Fibroblast of skin of right biceps (primary cell): ENCODE measurements at places on chromosomes 1 and 21.

GRCh38 chr1:205800427-205800826 lies 12.6 kb downstream of the SLC41A1 start:
- no peak for DNase-seq

GRCh38 chr1:65308781-65309303 lies 501 bp upstream of the DNAJC6 start:
- DNase-seq: no peak

DNA sequence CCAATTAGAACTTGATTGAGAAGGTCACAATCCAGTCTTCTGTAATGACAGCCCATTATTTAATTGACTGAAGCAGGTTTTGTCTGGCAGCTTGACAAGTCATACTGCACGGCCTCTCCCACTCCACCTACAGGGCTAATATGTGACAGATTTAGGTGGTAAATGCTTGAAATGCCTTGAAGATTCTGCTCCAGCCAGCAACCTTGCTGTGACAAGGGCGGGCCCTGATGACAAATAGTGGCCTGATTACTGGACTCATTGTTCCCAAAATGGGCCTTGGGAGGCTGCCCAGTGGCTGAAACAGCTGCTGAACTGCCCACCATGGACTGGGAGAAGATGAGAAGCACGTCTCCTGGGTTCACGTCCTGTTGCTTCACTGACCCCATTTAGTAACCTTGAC lies 30.0 kb upstream of the CRNN start:
- DNase-seq: no peak

- DNase-seq: no peak
Measured at GRCh38 chr21:16343776-16344175, 614.0 kb downstream of the USP25 start.

DNA sequence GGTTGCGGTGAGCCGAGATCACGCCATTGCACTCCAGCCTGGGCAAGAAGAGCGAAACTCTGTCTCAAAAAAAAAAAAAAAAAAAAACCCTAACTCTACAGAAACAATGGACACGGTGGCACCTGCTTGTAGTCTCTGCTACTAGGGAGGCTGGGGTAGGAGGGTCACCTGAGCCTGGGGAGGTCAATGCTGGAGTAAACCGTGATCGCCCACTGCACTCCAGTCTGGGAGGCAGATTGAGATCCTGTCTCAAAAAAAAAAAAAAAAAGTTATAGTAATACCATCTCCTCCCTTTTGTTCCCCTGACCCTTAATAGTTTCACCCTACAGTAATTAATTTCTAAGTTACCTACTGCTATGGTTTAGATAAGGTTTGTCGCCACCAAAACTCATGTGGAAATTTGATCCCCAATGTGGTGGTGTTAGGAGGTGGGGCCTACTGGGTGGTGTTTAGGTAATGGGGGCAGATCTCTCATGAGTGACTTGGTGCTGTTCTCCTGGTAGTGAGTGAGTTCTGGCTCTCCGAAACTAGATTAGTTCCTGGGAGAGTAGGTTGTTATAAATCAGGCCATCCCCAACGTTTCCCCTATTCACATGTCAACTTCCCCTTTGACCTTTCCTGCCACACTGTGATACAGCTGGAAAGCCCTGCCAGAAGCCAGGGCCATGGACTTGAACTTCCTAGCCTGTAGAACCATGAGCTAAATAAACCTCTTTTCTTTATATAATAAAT lies 9.8 kb downstream of the FBXO42 start:
- DNase-seq: no peak

DNA sequence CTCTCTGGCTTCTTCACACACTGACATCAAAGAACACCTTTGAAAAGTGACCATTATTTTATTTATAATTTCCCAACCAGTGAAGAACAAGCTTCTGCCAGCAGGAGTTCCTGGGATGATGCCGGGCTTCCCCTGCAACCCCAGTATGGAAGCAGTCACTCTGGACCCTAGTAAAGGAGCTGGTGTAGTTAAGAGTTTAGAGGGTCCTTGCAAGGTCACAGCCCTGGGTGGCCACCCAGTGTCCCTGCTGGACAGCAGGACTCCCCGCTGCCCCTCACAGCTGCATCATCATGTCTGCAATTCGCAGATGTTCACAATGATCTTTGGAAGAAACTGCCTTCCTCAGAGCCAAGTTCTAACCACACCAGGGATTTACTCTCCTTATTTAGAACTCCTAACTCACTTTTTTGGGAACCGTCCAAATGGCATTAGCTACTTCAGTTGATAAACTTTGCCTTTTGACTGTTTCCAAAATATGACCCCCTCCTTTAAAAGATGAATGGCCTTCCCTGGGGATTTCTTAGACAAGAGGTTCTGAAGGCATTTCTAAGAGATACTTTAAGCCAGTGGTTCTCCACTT lies 90.6 kb downstream of the HIVEP3 start:
- peak; percentile 76 for DNase-seq

- peak; percentile 41 for DNase-seq
Measured at GRCh38 chr1:155085504-155086127, 7.0 kb downstream of the EFNA3 start.

DNA sequence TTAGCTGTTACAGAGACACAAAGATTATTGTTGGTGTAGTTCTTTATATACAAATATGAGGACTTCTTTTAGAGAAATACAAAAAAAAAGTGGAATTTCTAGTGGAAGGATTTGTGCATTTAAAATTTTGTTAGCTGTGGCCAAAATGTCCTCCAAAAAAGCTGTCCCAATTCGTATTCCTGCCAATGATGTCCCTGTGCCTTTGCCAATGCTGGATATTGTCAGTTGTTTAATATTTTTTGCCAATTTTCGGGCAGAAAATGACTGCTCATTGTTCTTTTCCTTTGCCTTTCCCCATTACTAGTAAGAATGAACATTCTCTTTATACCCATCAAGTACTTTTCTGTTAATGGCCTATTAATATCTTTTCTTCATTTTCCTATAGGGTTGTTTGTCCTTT lies 110.0 kb upstream of the HOOK1 start:
- DNase-seq: no peak

DNA sequence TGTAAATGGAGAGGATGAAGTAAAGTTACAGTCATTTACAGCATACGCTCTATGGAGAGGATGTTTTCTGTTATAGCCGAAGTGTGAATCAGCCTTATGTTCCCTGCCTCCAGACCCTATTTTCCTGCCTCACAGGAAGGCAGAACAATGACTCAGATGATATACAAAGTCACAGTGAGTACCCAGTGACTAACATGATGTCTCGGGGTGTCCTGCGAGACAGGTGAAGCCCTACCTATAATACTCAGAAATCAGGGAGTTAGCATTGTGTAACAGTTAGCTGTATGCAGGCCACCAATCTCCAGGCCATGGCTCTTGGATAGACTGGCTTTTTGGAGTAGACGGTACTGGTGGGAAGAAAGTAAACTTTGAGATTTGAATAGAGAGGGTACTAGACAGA lies 55.6 kb upstream of the FBXO28 start:
- DNase-seq: peak; percentile 66

- DNase-seq: no peak
Measured at GRCh38 chr1:229538945-229539344, 19.6 kb downstream of the ABCB10 start.

- no peak for DNase-seq
Measured at GRCh38 chr1:164662462-164662861, 103.5 kb downstream of the PBX1 start.

DNA sequence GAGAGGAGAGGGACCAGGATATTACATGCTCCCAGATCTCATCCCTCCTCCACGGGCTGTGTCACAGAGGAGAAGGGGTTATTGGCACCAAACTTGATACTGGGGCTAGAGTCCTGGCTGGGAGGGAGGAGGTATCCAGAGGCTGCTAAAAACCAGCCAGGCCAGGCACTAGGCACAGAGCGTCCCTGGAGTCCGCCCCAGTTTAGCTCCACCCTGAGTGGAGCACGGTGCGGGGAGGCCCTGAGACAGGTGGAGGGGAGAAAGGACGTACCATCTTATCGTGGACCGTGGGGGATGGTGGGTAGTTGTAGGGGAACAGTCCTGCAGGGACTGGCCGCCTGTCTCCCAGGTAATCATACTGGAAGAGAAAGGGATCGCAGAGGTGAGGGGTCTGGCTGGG lies 42.7 kb upstream of the GOLT1A start:
- no peak for DNase-seq

- DNase-seq: no peak
Measured at GRCh38 chr1:227006226-227006796, 66.2 kb downstream of the COQ8A start.

GRCh38 chr1:17564458-17565393 lies 25.2 kb downstream of the ARHGEF10L start:
- DNase-seq: no peak

- no peak for DNase-seq
Measured at GRCh38 chr1:177669161-177669560, 300.7 kb downstream of the SEC16B start.

- peak; percentile 62 for DNase-seq
Measured at GRCh38 chr1:7975212-7975865, 13.8 kb downstream of the PARK7 start.

DNA sequence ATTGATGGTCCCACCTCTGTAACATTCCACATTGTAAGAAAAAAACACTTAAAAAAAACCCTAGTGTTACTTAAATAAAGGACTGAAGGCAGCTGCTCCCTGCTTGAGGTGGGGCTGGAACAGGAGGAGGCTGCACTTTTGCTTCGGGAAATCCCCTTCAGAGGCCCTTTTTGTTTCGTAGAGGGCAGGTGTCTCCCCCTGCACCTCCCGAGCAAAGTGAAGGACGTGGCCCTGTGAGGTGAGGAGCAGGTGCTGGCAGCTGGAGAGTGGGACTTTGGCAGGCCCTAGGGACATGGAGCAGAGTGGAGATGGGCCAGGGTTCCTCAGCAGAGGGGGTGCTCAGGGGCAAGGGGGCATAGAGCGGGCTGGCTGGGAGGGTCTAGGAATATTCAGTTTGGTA lies 33.4 kb upstream of the WNT4 start:
- no peak for DNase-seq

DNA sequence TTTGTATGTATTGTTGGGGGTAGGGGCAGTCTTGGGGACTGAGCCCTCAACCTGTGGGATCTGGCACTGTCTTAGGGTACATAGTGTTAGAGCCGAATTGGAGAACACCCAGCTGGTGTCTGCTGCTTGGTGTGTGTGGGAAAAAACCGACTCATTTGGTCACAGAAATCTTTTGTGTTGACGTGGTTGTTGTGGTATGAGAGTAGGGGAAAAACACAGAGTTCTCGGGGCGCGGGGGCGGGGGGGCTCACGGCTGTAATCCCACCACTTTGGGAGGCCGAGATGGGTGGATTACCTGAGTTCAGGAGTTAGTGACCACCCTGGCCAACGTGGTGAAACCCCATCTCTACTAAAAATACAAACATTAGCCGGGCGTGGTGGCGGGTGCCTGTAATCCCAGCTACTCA lies 15.3 kb upstream of the SRSF10 start:
- no peak for DNase-seq

DNA sequence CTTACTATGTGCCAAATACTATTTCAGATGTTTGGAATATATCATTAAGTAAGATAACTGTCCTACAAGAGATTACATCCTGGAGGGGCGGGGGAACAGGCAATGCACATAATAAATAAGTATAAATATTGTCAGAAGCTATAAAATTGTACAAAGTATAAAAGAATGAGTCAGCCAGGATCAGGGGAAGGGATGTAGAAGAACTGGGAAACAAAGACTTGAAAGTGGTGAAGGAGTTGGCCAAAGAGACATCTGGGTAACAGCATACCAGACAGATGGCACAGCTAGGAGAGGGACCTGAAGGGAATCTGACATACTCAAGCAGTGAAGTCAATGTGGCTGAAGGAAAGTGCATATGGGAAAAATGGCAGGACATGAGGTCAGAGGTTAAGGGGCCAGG lies 53.9 kb downstream of the CYYR1 start:
- DNase-seq: no peak

- peak; percentile 47 for DNase-seq
Measured at GRCh38 chr1:11838349-11839272, 9.0 kb downstream of the NPPA start.

DNA sequence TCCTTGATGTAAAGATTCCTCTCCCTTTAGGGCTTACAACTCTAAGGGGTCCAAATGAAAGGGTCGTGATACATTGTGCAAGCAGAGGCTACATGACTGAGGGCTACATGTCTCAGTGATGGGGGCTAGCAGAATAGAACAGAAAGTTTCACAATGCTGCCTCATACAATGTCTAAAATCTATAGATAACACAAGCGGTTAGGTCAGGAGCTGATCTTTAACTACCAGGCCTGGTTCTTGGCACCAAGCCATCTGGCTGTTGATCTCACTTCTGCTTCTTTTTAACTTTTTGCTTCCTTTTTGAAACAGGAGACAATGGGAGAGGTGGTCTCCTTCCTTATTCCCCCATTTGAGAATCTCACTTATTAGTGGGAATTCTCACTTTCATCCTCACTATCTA lies 710.2 kb downstream of the AMY1C start:
- no peak for DNase-seq

DNA sequence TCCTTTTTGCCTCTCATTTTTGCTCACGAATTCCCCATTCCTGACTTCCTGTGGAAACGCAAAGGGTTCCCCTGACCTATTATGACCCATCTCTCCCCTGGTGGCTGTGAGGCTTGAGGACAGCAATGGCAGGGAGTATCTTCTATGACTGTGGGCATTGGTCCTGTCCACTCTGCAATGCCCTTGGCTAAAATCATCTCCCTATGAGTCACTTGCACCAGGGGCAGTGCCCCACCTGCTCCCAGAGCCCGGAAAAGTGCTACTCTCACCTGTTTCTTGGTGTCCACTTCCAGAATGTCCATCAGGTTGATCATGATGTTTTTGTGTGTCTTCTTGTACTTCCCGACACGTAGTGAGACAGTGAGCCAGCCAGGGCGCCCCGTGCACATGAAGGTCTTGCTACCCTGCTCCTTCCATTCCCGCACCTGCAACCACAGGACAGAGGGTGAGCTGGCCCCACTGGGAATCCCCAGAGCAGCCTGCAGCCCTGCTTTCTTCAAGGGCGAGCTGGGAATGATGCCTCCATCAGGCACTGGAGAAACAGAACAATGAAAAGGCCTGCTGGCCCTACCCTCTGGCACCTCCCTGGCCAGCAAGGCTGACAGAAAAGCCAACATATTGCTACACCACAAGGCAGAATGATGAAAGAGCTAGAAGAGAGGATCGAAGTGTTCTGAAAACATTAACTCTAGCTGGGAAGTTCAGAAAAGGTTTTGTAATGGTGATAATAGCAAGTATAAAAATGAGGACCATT lies 3.5 kb downstream of the DHCR24 start:
- DNase-seq: no peak
